ENCODE measurements at places on chromosomes 5 and 9. TPM values are rescaled to one million over a fixed set of nuclear protein-coding genes. Genes with fewer than 3 reads are reported as not detected.

Gene BHMT2
- total RNA-seq = not detected

GRCh38 chr5:168434001-168434400 lies 52.3 kb upstream of the RARS1 start:
- DNase-seq = no peak

Gene IRGM
- total RNA-seq = 2.4 TPM

Gene SAXO1
- not detected for total RNA-seq

Gene OR1L6
- not detected for total RNA-seq

DNA sequence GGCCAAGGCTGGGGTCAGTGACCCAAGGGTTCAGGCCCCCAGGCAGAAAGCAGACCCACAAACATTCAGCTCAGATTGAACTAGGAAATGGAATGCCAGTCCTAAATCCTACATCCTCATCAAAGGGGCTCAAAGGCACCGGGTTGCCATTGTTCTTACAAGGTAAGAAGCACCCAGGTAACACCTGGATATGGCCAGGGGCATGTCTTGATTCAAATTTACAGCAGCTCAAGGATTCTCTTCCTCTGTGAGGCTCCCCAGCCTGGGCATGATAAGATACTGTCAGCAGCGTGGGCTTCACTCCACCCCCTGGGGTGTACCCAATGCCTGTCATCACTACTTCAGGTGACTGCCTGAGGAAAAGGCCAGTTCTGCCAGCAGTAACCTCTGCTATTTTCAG lies 92.1 kb upstream of the FSTL4 start:
- DNase-seq = no peak

- no peak for DNase-seq
Measured at GRCh38 chr9:6870650-6871477, 113.1 kb downstream of the KDM4C start.

DNA sequence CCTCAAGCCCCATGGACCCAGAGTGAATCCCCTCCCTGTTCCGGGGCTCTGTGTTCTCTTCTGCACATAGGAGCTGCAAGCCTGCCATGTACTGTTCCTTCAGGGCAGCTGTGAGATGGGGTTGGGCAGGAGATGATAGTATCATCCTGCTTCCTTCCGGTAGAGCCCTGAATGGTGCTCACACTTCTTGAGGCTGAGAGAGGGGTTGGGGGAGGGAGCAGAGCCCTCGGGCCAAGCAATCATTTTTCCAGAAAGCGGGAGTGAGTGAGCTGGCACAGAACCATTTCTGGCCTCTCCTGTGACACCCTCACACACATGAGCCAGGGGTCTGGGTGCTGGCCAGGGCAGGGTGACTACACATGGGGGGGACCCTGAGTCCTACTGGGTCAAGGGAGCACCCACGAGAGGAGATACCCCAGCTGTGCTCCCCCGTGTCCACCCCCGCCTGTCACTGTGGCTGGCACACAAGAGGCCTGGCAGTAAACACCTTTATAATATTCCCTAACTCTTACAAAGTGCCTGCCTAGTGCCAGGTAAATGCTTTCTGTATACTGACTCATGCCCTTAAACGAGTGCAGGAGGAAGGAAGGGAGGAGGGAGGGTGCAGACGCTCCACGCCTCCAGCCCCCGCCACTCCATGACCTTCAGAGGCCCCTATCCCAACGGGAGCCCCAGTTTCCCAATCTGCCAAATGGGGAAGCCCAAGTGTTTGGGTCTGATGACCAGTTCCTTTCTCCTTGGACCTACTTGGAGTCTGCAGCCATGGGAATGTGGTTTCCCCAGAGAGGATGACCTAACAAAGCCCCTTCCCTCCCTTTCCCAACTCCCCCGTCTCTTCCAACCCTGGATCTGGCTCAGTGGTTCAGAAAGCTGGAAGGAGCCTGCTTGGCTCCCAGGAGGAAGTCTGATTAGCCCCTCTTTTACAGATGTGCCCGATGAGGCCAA lies 15.5 kb downstream of the AKNA start:
- DNase-seq = peak; percentile 62

- no peak for DNase-seq
Measured at GRCh38 chr5:115932991-115933390, 29.3 kb upstream of the LVRN start.

Gene CDC20B
- not detected for total RNA-seq

Gene OTP
- total RNA-seq = not detected

GRCh38 chr5:880816-881550 lies 11.6 kb downstream of the BRD9 start:
- no peak for DNase-seq

DNA sequence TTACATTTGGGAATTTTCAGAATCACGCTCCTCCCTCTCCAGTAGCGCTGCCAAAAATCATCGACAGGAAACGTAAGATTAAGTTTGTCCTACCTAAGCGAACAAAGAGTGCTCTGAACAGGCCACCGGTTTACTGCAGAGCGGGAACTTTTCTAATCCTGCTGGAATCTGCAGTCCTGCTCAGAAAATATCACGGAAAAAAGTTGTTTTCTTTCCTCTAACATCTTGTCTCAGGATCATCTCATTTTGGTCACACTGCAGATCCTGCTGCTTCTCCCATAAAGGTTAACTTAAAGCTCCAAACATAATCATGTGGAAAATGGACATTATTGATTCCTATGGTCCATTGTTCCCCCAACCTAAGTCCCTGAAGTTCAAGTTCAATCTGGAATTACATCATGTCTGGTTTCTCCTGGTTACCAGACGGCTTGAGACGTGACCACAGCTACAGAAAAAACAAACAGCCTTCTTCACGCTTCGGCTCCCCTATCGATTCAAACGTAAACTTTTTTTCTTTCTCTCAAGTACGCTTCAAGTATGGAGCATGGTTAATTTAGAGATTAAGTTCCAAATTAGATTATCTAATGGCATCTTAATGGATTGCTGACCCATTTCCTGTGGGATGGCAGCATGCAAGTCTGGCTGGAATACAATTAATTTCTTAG lies 217.6 kb downstream of the NFIB start:
- DNase-seq = no peak

DNA sequence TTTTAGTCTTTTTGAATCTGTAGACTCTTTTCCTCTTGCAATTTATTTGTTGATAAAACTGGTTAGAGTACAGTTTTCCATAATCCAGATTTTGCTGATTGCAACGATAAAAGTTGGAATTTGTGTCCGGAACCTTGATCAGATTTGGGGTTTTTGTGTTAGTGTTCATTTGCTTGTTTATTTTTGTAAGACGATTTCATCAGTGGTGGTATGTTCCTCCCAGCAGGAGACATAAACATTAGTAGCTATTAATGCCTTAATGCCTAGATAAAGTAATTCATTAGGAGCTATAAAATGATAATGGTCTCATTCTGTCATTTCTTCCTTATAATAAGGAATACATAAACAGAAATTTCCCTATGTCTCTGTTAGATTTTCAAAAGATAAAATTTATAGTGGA lies 21.3 kb downstream of the RPS6 start:
- DNase-seq = no peak

GRCh38 chr5:6338871-6339270 lies 39.5 kb downstream of the MED10 start:
- DNase-seq = no peak

Gene PCSK5
- total RNA-seq = 3.1 TPM

- DNase-seq = no peak
Measured at GRCh38 chr5:102758576-102758975, 3.5 kb downstream of the PAM start.

DNA sequence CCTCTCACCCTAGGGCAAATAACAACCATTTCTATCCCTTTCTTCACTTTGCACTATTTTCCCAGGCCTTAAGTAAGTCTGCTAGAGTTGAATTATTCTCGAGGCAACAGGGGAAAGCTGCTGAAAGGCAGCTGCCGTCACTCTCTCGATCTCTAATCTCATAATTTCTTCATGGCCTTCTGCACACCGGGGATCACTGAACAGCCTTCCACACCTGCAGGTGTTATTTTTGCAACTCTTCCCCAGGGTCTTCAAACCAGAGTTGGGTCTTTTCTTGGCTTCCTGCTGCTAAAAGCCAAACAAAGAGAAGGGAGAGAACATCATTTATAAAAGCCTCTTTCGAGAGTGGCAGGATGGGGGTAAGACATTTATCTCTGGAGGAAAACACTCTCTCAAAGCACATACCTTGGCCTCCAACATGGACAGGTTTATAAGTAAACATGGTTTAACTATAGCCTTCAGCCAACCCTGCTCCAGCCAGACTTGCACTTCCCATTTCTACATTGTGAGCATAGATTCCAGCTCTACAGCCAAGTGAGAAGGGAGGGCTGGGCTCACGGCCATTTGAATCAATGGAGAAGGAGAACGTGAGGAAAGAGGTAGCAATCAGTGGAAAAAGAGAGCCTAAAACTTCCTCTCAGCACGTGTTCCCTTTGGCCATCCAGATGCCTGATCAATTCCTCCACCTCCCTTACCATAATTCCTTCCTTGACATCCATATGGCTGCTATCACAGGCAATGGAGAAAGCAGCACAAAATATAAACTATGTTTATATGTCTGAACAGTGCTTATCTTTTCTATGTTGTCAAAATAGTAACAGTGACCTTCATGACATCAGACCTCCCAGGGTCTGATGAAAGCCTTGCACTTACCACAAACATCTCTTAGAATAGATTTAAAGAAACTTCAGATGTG lies 464.9 kb downstream of the TLE1 start:
- no peak for DNase-seq

Gene SH2D3C
- total RNA-seq = 35.2 TPM

- DNase-seq = no peak
Measured at GRCh38 chr9:3397766-3398165, 128.0 kb downstream of the RFX3 start.

Gene PDCD1LG2
- total RNA-seq = 0.43 TPM

DNA sequence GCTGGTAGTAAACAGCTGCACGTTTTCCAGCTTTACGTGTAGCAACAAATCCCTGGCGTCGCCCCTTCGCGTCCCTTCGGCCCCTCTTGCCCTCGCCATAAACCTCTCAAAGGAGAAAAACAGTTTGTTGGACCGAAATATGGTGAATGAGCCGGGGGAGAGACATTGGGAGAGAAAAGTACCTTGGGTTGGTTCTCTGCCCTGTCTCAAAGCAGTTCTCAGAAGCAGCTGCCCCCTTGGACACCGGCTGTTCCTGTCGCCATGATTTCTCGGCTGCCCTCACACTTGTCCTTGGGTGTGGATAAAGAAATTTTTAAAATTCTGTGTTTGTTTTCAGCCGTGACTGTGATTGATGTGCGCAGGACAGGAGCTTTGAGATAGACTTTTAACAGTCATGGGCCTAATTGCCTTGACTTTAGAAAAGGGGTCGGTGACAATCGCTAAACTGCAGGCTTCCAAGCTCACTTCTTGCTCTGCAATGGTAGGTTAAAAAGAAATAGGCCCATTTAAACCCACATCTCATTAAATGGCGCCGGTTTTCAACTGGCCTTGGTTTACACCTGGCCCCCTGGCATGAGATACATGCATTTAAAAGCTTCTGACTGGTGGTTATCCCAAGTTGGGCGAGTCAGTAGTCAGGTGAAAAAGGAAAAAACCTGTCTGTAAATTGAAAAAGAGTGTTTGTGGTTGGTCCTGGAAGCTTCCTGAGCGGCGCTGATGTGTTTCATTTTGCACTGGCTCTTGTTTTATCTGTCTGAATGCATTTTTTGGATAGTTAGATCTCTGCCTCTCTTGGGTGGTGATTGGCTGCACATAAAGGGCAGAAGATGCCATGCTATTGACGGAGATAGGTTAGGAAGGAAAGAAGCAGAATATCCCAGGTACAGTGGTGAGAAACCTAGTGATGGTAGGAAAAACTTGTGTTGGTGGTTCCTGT lies 983 bp downstream of the RCL1 start:
- peak; percentile 17 for DNase-seq

Gene GLRA1
- total RNA-seq = not detected

GRCh38 chr5:158832096-158832685 lies 267.5 kb downstream of the EBF1 start:
- no peak for DNase-seq

- no peak for DNase-seq
Measured at GRCh38 chr5:81202655-81203054, 30.5 kb upstream of the CKMT2 start.

GRCh38 chr9:14317667-14318320 lies 3.9 kb upstream of the NFIB start:
- DNase-seq = no peak

Gene URM1
- 39.9 TPM for total RNA-seq

Gene PROB1
- 3.2 TPM for total RNA-seq

DNA sequence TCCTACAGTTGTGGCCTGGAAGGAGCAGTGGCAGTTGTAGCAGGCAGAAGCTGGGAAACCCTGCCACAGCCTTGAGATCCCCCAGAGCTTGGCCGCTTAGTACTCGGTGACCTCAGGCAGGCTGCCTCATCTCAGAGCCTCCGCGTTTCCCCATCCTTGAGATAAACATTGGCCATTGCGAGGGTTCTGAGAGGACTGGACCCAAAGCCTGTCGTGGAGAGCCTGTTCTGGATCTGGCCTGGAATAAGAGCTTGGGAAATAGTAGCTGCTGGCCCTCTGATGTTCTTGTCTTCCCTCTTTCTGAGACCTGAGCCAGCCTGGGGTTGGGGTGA lies 1.3 kb downstream of the MIGA2 start:
- DNase-seq = no peak

Gene CNTRL
- 64.1 TPM for total RNA-seq

DNA sequence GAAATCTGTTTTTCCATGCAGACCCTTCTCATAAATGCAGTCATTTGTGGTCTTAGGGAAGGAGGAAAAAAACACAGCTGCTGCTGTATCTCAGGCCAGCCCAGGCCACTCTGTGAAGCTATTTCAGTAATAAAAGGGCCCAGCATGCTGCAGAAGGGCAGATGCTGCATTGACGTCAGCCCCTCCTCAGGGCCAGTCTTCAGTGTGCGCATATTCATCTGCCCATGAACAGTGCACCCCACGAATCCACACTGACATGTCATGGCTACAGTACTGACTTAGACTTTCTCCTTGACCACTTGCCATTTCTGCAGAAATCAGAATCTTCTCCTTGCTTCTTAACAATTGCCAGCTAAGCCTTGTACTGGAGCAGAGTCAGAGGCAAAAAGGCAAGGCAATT lies 304.7 kb downstream of the GABRG2 start:
- no peak for DNase-seq

GRCh38 chr5:3878267-3878666 lies 282.6 kb downstream of the IRX1 start:
- DNase-seq = no peak

DNA sequence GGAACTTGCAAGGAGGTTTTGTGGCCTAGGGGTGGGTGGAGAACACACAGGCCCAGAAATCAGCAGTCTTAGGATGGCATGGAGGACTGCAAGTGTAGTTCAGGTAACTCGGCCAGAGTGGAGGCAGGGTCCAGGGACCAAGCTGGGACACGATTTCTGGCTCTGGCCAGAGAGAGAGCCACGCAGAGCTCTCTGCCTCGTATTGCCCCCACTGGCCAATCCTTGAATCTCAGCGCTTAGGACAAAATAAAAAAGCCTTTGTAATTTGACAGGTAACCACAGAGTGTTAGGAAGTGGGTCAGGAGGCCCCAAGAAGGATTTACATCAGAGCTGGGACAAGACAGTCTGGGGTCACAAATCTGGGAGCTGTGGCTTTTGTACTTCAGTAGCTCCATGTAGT lies 11.7 kb downstream of the MAP3K1 start:
- DNase-seq = peak; percentile 36

Gene MORN5
- total RNA-seq = not detected

- no peak for DNase-seq
Measured at GRCh38 chr9:31030741-31031202, 1353.7 kb upstream of the ACO1 start.
